ENCODE measurements at places on chromosomes 1 and 21. TPM values are rescaled to one million over a fixed set of nuclear protein-coding genes. Genes with fewer than 3 reads are reported as not detected.

Gene UBXN10
- not detected for total RNA-seq

Gene KCNC4
- total RNA-seq: 3.6 TPM

Gene MCOLN2
- total RNA-seq: 3.0 TPM

Gene PKP1
- 0.34 TPM for total RNA-seq

Gene CYP4Z1
- not detected for total RNA-seq

Gene PPIE
- 34.4 TPM for total RNA-seq

Gene CDC7
- 0.52 TPM for total RNA-seq

Gene F3
- total RNA-seq: 2.2 TPM

Gene CEP350
- total RNA-seq: 44.4 TPM

Gene SLC37A1
- 1.9 TPM for total RNA-seq

Gene SEC16B
- 4.1 TPM for total RNA-seq

Gene CELA2A
- not detected for total RNA-seq

Gene TRIM17
- 0.34 TPM for total RNA-seq

Gene NPPB
- total RNA-seq: not detected

Gene ATP1A4
- total RNA-seq: not detected

Gene ADORA1
- 24.5 TPM for total RNA-seq

Gene CDA
- total RNA-seq: not detected

Gene BNIPL
- 0.16 TPM for total RNA-seq

Gene GPATCH2
- 15.3 TPM for total RNA-seq

Gene LCE3E
- total RNA-seq: not detected

Gene SPRR2E
- not detected for total RNA-seq

Gene TLR5
- total RNA-seq: not detected

Gene RUNX1
- total RNA-seq: 12.8 TPM

Gene TAF13
- 69.0 TPM for total RNA-seq

Gene AUNIP
- total RNA-seq: 0.09 TPM

Gene MYBPH
- 0.26 TPM for total RNA-seq

Gene SPRR4
- total RNA-seq: not detected

Gene C1orf74
- 2.0 TPM for total RNA-seq

Gene MANEAL
- total RNA-seq: 1.8 TPM

Gene TSPEAR
- total RNA-seq: not detected

Gene ZFP69
- 2.5 TPM for total RNA-seq

Gene ANGPTL1
- total RNA-seq: 3.0 TPM

Gene ADAMTS1
- 118 TPM for total RNA-seq

Gene WNT4
- under 0.01 TPM for total RNA-seq

Gene SLC2A5
- total RNA-seq: 2.0 TPM

Gene PADI3
- not detected for total RNA-seq

Gene HSD3B1
- total RNA-seq: not detected
